CD4-positive, alpha-beta T cell treated with Interleukin-1 beta for 1 hour (primary cell): ENCODE measurements at places on chromosomes 11 and 22.

GRCh38 chr11:123356539-123356938, 73.5 kb upstream of the GRAMD1B start:
- DNase-seq: no peak

DNA sequence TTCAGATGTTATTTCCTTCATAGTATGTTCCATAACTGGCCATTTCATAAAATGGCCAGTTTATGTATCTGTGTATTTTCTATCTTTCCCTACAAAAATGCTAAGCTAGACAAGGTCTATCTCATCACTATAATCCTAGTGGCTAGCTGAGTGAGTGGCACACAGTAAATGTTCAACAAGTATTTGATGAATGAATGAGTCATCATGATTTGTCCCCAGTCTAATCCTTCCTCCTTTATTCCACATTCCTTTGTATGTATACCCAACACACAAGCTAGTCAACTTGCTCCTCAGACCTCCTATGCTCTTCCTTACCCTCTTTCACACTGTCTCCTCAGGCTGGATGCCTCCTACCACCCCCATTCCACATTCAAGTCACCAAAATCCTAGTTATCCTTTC, 12.5 kb downstream of the APLNR start:
- DNase-seq: no peak

- no peak for DNase-seq
These were observed 55.3 kb upstream of the GCAT start for GRCh38 chr22:37752189-37753087.

DNA sequence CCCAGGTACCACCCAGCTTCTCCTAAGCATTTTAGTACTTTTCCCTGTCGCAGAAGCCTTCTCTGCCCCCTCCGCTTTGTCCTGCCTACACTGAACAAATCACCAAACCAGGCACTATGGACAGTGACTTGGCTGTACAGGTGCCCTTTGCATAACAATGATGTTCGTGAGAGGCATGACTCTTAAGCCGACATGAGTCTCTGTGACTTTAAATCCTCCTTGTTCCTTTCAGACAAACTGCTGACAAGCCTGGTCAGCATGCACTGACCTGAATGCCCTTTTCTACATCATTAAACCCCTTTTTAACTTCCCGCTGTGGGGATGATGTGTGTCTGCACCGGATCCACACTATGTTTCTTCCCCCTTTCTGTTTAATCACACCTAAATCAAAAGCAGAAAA, 16.6 kb downstream of the CAVIN3 start:
- DNase-seq: no peak

DNA sequence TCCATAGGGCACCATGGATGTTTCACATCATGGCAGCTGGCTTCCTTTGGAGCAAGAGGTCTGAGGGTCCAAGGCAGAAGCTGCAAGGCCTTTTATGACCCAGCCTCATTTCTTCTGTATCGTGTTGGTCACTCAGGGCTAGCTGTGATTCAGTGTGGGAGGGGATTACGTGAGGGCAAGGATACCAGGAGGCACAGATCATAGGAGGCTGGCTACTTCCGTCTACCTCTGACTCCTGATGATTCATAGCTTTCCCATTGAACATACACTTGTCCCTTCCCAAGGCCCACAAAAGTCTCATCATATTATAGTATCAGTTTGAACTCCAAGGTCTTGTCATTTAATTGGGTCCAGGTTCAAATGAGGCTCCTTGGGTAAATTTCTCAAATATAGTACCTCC, 135.3 kb upstream of the ZBED5 start:
- no peak for DNase-seq

DNA sequence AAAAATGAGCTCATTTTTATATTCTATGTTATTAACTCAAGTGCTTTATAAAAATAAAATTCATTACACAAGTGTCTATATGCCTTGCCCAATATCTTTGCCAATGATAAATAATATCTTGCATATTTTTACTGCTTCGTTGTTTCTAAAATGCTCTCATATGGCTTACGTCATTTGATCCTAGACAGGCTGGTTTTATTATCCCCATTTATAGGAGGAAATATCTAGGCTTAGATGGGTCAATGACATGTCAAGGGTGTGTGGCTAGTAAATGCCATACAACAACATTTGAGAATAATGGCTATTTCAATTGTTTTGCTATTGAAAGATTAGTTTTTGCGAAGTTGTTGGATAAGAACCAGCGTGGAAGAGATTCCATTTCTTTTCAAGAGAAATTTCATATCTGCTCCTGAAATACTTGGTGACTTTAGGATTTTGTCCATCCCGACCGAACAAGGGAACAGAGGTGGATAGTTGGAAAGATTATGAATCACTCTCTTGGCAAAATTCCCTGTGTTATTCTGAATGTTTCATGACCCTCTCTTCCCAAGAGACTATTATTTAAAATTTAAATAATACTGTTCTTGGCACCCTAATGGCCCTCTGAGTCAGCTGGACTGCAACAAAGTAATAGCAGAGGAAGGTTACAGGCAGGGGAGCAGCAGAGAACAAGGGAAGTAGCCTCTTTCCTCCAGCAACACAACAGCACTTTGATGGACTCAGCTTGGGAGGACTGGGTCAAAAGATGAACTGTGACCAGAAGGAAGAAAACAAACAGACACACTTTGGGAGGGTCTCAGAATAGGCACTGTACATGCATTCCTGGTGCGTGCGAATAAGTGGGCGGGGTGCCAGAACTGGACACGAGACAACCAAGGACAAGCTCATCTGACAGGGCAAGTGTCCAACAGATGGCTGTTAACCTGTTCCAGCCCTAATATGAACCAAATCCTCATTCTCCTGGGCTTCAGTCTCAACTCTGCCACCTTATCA, 94.5 kb downstream of the ME3 start:
- no peak for DNase-seq

- no peak for DNase-seq
These were observed 902.4 kb upstream of the RAG2 start for GRCh38 chr11:37500425-37500824.

DNA sequence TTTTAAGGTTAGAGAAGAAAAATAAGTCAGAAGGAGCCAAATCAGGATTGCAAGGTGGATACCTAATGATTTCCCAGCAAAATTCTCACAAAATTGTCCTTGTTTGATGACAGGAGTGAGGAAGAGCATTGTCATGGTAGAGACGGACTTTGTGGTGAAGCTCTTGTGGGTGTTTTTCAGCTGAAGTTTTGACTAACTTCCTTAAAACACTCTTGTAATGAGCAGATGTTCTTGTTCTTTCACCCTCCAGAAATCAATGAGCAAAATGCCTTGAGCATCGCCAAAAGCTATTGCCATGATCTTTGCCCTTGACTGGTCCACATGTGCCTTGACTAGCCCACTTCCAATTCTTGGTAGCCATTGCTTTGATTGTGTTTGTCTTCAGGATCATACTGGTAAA, 20.0 kb downstream of the CALCB start:
- no peak for DNase-seq

- no peak for DNase-seq
These were observed 363.7 kb downstream of the NXPE2 start for GRCh38 chr11:115042002-115042401.

GRCh38 chr22:45998638-45999378, 21.8 kb upstream of the WNT7B start:
- no peak for DNase-seq

DNA sequence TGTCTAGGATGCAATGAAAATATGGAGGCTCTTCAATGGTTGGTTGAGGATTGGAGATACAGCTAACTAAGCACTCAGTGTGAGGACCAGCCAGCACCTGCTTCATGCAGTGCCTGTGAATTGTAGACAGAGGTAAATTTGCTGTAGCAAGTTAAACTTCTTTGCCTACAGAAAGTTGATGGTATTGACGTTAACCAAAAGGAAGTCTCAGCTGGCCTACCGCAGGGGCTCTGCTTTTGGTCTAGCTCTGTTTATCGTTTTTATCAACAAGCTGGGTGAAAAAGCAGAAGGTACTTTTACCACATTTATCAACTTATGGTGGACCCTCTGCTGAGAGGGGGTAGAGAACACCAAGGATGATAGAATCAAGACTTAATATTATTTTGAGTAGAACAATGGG, 51.6 kb downstream of the GRAMD1B start:
- no peak for DNase-seq

- DNase-seq: no peak
These were observed 49.7 kb downstream of the RBFOX2 start for GRCh38 chr22:35978889-35979288.

DNA sequence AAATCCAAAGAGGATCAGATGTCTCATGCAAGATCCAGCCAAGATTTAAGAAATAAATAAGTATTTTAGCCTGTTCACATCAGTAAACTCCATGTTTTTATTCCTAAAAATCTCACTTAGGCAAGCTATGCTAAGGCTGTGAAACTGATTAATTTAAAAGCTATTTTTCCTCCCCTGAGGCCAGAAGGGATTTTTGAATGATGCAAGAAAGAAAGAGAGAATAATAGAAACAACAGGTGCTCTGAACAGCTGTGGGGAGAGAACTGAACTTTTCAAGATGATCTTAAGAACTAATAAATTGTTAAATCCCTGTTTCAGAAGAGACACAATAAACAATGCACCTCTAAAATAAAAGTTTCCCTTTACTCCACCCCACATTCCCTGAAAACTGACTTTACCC, 241.6 kb downstream of the DLG2 start:
- no peak for DNase-seq

GRCh38 chr11:27635567-27636037, 64.7 kb downstream of the BDNF start:
- no peak for DNase-seq

DNA sequence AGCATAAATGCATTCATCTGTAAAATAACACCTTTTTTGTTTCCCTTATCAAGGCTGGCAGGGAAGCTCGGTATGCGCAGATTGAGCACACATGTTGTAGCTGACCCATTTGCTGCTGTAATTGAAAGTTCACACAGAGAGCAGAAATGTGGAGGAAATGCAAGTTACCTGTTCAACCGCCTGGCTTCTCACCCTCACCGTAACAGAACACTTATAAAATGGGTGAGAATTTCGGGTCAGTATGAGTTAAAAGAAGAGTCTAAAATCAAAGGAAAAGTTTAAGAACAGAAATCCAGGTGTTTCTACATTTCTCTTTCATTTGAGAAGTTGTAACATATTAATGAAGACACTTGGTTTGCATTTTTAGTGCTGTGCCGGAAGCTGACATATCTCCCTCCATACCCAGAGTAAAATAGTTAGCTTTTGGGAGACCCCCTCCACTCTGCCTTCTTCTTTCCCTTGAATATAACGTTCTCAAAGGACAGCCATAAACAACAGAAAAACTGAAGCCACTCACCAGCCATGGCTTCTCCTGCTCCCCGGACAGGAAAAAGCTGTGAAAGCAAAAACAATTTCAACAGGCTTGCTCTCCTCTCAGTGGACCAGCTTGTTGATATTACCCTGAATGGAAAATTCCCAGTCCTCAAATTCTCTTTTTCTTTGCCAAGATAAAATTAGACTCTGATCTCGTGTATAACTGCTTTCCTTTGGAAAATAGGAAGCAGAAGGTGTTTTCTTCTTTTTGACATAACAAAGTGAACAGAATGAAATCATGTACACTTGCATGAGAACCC, at the start of gene CASP12:
TSS of gene CASP12 (minus strand) at position 570 of the 794 bp plus-strand sequence.
- DNase-seq: no peak

GRCh38 chr11:75337195-75337654, 14.2 kb downstream of the ARRB1 start:
- peak; percentile 53 for DNase-seq

DNA sequence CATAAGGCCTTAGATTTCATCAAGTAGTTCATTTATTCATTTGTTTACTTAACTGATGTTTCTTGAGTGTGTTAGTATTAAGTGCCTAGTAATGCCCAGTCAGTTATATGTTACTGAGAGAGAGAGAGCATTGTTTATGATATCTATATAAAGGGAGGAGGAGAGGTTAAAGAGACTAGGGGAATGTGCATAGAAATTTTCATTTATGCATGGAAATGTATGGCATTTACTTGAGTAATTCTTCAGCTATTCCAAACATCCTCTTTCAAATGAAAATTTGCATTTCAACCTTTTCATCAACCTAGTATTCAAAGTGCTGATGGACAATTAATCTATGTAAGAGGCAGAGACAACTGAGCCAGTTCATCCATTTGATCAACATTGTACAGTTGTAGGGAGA, 199.7 kb downstream of the NELL1 start:
- no peak for DNase-seq

GRCh38 chr11:129973068-129973467, 29.6 kb downstream of the PRDM10 start:
- no peak for DNase-seq

DNA sequence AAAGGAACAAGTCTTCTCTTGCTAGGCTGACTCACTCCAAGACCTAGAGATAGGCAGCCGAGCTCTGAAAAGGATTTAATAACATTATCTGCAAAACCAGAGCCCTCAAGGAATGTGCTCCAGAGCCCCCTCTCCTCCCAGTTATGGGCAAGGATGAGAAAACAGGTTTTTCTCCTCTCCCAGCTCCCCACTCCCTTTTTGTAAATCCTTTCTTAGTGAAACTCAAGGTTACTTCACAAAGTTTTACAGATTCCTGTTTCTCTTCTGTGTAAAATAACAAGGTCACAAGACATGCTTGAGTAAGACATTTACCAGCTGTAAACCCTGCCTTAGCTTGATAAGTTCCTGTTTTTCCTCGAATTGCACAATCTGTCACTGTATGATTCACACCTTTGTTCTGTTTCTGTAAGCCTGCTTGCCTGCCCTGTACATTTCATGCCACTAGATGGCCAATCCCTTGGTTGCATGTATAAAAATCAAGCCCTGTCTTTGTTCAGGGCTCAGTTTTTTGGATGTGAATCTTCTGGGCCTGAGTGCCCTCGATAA, 489.4 kb downstream of the KCNA4 start:
- DNase-seq: peak; percentile 30

GRCh38 chr11:119460582-119460981, 37.6 kb upstream of the THY1 start:
- no peak for DNase-seq

GRCh38 chr22:29388759-29389090, 355 bp upstream of the AP1B1 start:
- DNase-seq: no peak

- no peak for DNase-seq
These were observed 3.6 kb downstream of the ZFTA start for GRCh38 chr11:63764679-63765647.

DNA sequence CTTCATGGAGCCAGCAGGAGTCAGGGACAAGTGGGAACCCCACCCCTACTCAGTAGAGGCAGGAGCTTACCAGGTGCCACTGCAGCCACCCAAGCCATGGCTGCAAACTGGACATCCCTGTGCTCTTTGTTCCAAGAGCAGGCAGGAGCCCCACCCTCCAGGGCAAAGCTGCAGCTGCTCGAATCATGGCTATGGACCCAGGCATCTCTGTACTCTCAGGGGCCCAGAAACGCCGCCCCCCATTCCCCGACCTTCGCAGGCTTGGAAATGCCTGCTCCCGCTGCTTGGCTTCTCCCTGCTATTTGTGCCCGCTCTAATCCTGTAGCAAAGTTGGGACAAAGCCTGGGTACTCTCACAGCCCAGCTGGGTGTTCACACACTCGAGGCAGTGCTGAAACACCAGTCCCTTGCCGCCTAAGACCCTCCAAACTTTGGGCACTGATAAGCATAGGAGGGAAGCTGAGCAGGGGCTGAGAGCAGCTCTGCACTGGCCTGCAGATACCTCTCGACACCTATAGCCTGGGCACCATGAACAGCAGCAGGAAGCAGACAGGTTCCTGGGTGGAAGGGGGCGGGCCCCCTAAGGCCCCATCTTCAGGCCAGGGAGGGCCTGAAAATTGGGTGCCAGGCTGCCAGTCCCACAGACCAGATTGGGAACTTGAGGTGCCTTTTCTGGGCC, 402.4 kb downstream of the LRRC4C start:
- DNase-seq: no peak
